ENCODE measurements at places on chromosomes 5 and 9. TPM values are rescaled to one million over a fixed set of nuclear protein-coding genes. Genes with fewer than 3 reads are reported as not detected.

TMEM252 gene
- polyA plus RNA-seq = not detected

CA9 gene
- polyA plus RNA-seq = 0.99 TPM

ASS1 gene
- 0.59 TPM for polyA plus RNA-seq

PTPRD gene
- 0.08 TPM for polyA plus RNA-seq

DNA sequence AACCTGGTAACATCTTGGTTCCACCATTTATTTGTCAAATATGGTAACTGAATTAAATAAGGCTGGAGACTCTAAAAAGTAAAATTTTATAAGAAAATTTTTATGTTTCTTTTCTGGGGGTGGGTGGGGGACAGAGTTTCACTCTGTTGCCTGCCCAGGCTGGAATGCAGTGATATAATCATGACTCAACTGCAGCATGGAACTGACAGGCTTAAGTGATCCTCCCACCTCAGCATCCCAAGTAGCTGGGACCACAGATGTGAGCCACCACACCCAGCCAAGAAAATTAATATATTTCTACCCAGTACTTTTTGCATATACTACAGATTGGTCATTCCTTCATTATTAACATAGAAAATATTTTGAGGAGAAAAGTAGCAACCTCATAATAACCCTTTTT, 216.9 kb downstream of the DEPDC1B start:
- H3K27me3 ChIP-seq = no peaks in the 10 kb centered on the region
- DNase-seq = no peak
- H3K4me1 ChIP-seq = no peaks in the 10 kb centered on the region
- H3K36me3 ChIP-seq = no peaks in the 10 kb centered on the region
- no peak overlapping the region for H3K27ac ChIP-seq

DNA sequence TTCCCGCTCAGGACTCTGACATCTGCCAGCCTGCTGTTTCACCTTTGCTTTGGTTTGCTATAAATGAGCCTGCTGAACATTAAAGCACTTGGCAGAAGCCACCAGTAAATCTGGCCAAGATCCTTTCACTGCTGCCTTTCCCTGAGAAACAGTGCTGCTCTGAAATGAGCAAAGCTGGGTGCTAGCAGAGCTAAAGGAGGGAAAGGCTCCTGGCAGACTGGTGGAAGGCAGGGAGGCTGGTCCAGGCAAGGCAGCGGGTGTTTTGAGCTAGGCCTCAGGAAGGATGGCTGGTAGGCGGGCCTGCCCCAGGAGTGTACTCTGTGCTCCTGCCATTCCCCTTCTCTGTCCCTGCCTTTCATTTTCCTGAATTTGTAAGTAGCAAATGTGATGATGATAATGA, 52.5 kb upstream of the PTGS1 start:
- no peak for DNase-seq
- no peaks in the 10 kb centered on the region for H3K27me3 ChIP-seq
- no peak overlapping the region for H3K27ac ChIP-seq
- no peaks in the 10 kb centered on the region for H3K4me1 ChIP-seq
- no peak overlapping the region for H3K4me3 ChIP-seq

GRCh38 chr5:146107901-146108300, 2.5 kb upstream of the PLAC8L1 start:
- no peaks in the 10 kb centered on the region for H3K4me1 ChIP-seq
- H3K36me3 ChIP-seq = peaks cover 22% of the 10 kb centered on the region
- H3K27ac ChIP-seq = no peak overlapping the region

GRCh38 chr5:43680286-43680685, 77.3 kb downstream of the NNT start:
- H3K4me3 ChIP-seq = no peak overlapping the region
- peak; percentile 30 for DNase-seq
- H3K36me3 ChIP-seq = peaks cover 20% of the 10 kb centered on the region
- H3K27me3 ChIP-seq = no peaks in the 10 kb centered on the region
- H3K27ac ChIP-seq = peak overlapping the region; percentile 11

GRCh38 chr9:127341152-127341551, 55.8 kb upstream of the SLC2A8 start:
- no peak overlapping the region for H3K27ac ChIP-seq
- no peaks in the 10 kb centered on the region for H3K27me3 ChIP-seq
- peaks cover 13% of the 10 kb centered on the region for H3K4me1 ChIP-seq
- no peaks in the 10 kb centered on the region for H3K36me3 ChIP-seq
- H3K4me3 ChIP-seq = no peak overlapping the region
- no peak for DNase-seq

DNA sequence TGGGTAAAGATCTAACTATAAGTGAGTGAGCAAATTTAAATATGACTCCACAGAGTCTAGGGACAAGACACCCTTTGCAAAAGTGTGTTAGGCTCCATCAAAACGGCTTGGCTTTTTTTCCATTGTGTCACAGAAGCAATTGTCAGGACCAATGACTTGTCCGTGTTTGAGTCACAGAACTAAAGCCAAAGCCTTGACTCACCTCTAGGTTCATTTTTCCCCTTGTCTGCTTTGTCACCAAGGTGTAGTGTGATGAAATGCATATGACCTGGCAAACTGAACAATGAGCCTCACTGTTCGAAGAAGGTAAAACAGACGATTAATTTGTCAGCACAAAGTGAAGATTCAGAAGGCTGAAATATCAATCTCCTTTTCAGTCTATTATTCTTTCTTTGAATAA, 331.0 kb downstream of the GLIS3 start:
- H3K4me3 ChIP-seq = no peak overlapping the region
- no peak for DNase-seq
- no peak overlapping the region for H3K27ac ChIP-seq
- H3K27me3 ChIP-seq = no peaks in the 10 kb centered on the region
- H3K36me3 ChIP-seq = no peaks in the 10 kb centered on the region

DNA sequence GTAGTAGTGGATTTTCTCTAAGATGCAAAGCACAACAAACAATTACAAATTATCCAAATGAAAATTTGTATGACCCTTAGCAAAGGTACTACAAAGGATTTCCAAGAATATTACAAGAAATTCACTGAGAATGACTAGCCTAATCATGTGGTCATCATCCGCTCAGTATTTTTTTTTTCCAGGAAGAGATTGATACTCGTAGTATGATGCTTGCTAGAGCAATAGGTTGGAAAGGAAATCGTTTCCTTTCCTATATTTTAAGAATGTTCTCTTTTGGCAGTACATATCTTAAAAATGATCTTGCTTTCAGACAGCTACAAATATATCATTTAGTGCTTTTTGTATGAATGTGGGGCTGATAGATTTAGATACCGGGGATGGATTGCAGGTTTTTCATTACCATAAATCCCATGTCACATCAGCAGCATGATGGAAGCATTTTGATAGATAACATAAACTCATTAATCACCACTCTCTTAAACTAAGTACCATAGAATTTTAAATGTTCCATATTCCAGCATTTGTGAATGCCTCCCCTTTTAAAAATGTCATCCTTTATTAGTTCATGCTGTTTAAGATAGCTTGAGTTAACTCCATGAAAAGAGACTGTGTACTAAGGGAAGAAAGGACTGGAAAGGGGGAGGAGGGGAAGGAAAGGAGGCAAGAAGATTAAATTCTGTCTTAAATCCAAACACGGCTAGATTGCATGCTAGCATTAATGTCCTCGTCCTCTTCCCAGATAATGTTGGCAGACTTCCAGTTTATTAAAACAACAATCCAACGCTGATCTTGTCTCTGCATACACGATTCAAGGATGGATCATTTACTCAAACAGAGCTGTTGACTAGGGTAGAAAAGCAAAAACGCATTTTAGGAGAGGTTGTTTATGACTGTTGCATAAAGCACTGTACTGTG, 311.7 kb upstream of the ZNF608 start:
- H3K27me3 ChIP-seq = no peaks in the 10 kb centered on the region
- H3K4me3 ChIP-seq = no peak overlapping the region
- peak; percentile 29 for DNase-seq
- no peaks in the 10 kb centered on the region for H3K36me3 ChIP-seq

DNA sequence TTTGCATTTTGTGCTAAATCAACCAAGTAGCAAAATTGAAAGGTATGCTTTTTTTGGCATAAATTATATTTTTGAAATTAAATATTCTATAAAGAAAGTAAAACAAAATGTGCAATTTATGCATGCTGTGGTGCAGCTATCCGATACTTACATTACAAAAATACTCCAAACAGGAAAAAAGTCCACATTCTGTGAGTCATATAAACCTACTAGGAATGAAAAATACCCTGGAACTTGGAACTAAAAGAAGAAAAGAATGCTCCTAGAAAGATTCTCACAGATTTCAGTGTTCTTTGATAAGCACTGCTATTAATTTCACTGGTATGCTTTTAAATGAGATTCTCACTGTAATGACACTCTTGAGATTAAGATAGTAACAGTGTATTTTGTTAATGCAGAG, 92.6 kb downstream of the OSMR start:
- H3K27ac ChIP-seq = no peak overlapping the region
- H3K36me3 ChIP-seq = peaks cover 57% of the 10 kb centered on the region
- H3K27me3 ChIP-seq = no peaks in the 10 kb centered on the region
- DNase-seq = no peak

GRCh38 chr9:126844085-126844484, 16.4 kb upstream of the ZBTB34 start:
- H3K27ac ChIP-seq = no peak overlapping the region
- H3K36me3 ChIP-seq = peaks cover 3% of the 10 kb centered on the region
- no peak for DNase-seq
- H3K27me3 ChIP-seq = no peaks in the 10 kb centered on the region
- peaks cover 11% of the 10 kb centered on the region for H3K4me1 ChIP-seq

GRCh38 chr9:112403614-112404201, 23.8 kb downstream of the HSDL2 start:
- H3K4me3 ChIP-seq = no peak overlapping the region
- H3K27ac ChIP-seq = no peak overlapping the region
- peaks cover 4% of the 10 kb centered on the region for H3K36me3 ChIP-seq
- no peaks in the 10 kb centered on the region for H3K27me3 ChIP-seq
- no peaks in the 10 kb centered on the region for H3K4me1 ChIP-seq

DNA sequence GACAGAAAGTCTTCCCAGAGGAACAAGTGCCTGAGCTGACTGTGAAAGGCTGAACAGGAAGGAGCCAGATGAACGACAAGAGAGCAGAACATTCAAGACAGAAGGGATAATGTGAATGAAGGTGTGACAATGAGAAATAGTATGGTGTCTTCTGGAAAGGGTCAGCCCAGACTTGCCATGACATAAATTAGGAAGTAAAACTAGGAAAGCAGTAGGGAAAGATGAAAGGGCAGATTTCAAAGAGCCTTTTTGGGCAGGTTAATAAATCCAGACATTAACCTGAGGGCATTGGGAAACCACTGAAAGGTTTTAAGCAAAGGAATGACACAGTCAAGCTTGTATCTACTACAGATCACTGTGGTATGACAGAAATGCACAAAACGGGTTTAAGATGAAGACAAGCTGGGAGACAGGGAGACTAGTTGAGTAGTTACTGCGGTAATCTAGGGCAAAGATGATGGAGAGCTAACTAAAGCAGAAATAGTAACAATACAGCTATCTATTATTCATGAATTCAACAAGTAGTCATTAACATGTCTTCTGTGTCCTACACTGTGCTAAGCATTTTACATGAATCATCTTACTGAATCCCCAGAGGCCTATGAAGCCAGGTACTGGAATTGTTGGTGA, 580.9 kb upstream of the WWC1 start:
- H3K27me3 ChIP-seq = no peaks in the 10 kb centered on the region
- no peak overlapping the region for H3K4me3 ChIP-seq
- no peak for DNase-seq
- no peaks in the 10 kb centered on the region for H3K36me3 ChIP-seq
- H3K4me1 ChIP-seq = no peaks in the 10 kb centered on the region
- H3K27ac ChIP-seq = no peak overlapping the region

- H3K4me1 ChIP-seq = peaks cover 13% of the 10 kb centered on the region
- H3K27ac ChIP-seq = peak within 1 kb of the TSS; percentile 63
- DNase-seq = peak; percentile 99
- no peaks in the 10 kb centered on the region for H3K27me3 ChIP-seq
- no peaks in the 10 kb centered on the region for H3K36me3 ChIP-seq
Measured at GRCh38 chr9:112750016-112750763, at the start of gene SNX30. TSS of gene SNX30 (plus strand) at chr9:112750760. CDS start at chr9:112751002, 242 bp downstream.

- no peak for DNase-seq
- H3K4me1 ChIP-seq = no peaks in the 10 kb centered on the region
- H3K27me3 ChIP-seq = no peaks in the 10 kb centered on the region
- no peak overlapping the region for H3K4me3 ChIP-seq
Measured at GRCh38 chr9:90064971-90065370, 460.2 kb downstream of the GADD45G start.

DNA sequence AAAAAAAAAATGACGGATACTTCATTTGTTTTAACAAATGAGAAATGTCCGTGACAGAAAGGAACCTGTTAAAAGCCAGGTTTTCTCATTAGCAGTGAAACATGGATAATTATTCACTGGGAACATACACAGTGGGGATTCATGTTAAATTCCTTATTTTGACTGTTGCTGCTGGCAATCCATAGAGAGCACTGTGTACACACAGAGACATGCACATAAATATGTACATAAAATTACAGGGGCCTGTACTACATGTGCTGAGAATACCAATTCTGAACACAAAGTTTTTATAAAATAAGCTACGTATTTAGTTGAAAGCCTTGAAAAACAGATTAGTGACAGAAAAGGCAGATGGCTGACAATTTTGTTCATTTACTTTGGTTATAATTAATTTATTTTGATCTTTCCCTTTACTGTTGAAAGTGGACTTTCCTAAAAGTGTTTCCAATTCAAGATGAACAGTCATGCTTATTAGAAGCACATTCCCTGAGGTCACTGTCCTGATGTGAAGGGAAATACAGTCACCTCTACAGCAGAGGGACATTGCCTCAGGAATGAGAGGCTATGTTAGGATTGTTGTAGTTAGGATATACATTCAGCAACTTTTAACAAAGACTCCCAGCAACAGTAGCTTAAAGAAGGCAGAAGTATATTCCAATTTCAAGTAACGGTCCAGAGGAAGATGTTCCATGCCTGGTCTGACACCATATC, 166.7 kb downstream of the SAXO1 start:
- no peaks in the 10 kb centered on the region for H3K4me1 ChIP-seq
- no peaks in the 10 kb centered on the region for H3K27me3 ChIP-seq
- no peak overlapping the region for H3K4me3 ChIP-seq
- no peak for DNase-seq
- H3K27ac ChIP-seq = no peak overlapping the region

GRCh38 chr9:137064027-137064879, 6.1 kb downstream of the SAPCD2 start:
- H3K4me1 ChIP-seq = peaks cover 18% of the 10 kb centered on the region
- H3K27me3 ChIP-seq = no peaks in the 10 kb centered on the region
- peak; percentile 89 for DNase-seq
- H3K36me3 ChIP-seq = no peaks in the 10 kb centered on the region

- no peak overlapping the region for H3K27ac ChIP-seq
- H3K4me1 ChIP-seq = no peaks in the 10 kb centered on the region
Measured at GRCh38 chr9:2324742-2325141, 296.8 kb upstream of the VLDLR start.

All from SK-N-SH (cell line).